Tibial nerve (tissue), 4 donors: ENCODE measurements at places on chromosomes 6 and 20. TPM values are rescaled to one million over a fixed set of nuclear protein-coding genes. Genes with fewer than 3 reads are reported as not detected.

PDRG1 gene
- 9.6 TPM for total RNA-seq

RGS17 gene
- total RNA-seq, result under 0.01 TPM

GRCh38 chr6:33423777-33424176 is 3.9 kb downstream of the SYNGAP1 start:
- DNase-seq, result no peak
- no peaks in the 10 kb centered on the region for H3K36me3 ChIP-seq
- no peak overlapping the region for H3K27ac ChIP-seq
- peaks cover 37% of the 10 kb centered on the region for H3K4me1 ChIP-seq
- no peaks in the 10 kb centered on the region for H3K27me3 ChIP-seq
- no peak overlapping the region for H3K4me3 ChIP-seq

IDH3B gene
- 105 TPM for total RNA-seq

DNA sequence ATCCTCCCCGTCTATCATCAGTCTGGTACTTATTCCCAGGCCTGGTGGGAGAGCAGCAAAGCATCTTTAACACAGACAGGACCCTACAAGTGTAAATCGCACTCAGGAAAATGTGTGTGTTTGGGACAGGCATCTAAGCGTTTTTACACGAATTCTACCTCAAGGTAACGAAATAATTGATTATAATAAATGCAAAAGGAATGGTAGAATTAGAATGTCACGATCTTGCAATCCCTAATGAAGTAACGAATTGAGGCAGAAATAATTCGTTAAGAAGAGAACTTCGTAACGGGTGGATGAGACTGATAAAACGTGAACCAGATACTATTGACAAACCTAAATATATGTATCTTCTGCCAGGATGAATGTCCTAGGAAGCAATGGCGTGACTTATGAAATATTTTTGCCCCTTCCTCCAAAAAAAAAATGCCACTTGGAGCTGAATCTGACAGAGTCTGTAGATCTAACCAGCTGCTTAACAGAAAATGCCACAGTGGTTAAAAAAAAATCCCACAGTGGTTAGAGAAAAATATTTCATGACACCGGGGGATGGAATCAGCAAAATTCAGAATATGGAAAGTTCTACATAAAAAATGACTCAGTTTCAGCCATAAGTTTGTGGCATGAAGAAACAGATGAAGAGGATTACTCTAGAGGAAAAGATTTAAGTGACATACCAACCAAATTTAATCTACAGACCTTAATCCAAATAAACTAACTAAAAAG is 68.7 kb downstream of the F13A1 start:
- no peak overlapping the region for H3K27ac ChIP-seq
- no peak for DNase-seq
- H3K4me1 ChIP-seq, result peaks cover 10% of the 10 kb centered on the region
